ENCODE measurements at places on chromosomes 5 and 9.
A peak's percentile ranks its signal among the peaks of the same experiment; 100 is the strongest.

GRCh38 chr5:108093186-108093585, 288.7 kb downstream of the FBXL17 start:
- DNase-seq: no peak

- DNase-seq: no peak
Observed at GRCh38 chr5:1292139-1292538, 2.7 kb downstream of the TERT start.

GRCh38 chr9:123111427-123112014, 78.1 kb downstream of the GPR21 start:
- DNase-seq: no peak

- no peak for DNase-seq
Observed at GRCh38 chr5:56200971-56201666, 32.0 kb downstream of the ANKRD55 start.

- no peak for DNase-seq
Observed at GRCh38 chr5:123597018-123597417, 85.0 kb downstream of the CSNK1G3 start.

GRCh38 chr9:126697330-126697729, 83.6 kb downstream of the LMX1B start:
- no peak for DNase-seq

DNA sequence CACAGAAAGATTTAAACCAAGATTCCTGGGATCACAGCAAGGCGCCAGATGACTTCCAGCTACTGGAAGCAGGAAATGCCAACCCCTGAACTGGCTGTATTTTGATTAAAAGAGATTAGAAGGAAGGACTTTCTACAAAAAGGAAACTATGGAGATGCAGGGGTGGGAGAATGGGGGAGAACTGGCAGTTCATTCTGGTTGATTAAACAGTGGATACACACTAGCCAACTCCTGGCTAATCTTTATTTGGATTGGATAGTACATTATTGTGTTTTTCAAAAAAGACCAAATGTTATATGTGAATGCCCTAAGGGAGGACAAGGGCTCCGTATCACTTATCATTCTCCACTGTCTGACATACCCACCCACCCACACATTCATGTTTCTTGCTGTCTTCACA, 93.2 kb downstream of the CDO1 start:
- DNase-seq: no peak

DNA sequence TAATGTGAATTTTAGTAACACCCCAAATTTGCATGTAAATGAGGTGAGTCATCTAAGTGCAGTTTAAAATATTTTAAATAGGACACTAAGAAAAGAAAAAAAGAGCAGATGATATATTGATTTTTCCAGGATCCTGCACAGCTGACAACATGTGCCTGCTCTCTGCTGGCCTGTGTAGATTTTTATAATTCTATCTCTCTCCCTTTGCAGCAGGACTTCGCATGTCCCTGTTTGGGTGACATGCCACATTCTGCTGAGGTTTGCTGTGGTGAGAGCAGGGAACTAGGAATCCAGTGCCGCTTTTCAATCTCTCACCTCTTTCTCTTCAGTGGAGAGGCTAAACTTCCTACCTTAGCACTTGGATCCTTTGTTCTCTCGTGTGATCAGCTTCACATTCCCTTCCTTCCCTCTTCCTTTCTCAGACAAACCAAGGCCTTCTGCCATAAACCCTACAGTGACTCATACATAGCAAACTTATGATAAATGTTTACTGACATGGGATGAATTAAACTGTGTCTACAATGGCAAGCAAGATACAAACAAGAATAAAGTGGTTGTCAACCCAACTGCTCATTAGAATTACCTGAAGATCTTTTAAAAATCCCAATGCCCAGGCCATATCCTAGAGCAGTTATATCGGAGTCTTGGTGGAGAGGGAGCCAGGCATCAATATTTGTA, 198.8 kb upstream of the EFNA5 start:
- no peak for DNase-seq

DNA sequence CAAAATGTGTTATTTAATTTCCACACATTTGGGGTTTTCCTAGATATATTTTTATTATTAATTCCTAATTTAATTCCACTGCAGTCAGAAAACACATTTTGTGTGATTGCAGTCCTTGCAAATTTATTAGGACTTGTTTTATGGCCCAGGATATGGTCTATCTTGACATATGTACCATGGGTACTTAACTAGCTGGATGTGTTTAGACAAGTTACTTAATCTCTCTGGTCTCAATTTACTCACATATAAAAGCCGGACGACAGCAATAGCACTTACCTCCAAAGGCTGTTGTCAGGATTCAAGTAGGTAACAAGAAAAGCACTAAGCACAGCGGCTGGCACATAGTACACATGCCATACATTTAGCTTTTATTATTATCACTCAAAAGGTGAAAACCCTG, 118.2 kb upstream of the MSX2 start:
- no peak for DNase-seq

DNA sequence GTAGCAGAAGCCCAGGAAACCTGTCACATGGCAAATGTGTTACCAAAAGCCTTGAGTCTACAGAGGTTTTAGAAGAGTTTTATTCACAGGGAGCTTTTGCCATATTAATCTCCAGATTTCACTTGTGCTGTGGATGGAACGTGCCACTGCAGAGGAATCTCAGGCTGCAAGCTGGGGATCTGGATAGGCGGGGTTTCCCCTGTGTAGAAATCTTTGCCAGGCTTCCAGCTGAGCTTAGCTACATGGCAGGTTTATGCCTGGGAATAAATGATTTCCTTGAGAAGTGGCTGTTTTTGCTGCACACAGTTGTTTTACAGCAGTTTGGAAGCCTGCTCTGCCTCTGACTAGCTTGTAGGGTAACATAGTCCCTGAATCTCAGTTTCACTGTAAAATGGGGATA, 224.6 kb upstream of the PLPPR1 start:
- DNase-seq: no peak

DNA sequence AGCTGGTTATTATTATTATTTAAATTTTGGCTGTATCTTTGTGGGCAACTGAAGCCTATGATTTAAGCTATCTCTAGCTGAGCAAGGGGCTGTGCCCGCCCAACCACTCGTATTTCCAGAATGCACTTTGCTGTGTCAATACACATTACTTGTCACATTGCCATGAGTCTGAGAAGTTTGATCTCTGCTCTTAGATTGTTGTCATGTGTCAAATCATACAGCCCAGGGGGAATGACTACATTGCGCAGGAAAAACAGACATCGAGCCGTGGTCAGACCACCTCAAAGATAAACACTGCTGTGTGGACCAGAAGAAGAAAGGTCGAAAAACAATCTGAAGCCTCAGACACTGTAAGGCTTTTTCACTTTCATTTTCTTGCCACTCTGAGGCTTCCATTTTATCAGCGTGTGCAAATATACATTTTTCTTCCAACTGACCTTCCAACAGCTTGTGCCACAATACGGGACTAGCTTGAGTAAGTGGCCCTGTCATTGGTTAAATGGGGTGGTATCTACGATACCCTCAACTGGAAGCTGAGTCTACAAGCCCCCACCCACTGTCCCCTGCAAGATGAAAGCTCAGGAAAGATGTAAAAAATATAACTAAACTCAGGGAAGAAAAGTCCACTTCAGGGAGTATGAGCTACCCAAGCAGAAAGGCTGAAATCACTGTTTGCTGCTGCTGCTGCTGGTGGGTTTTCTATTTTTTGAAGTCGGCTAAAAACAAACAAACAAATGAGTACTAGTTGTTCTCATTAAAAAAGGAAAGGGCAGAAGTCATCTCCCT, 603.0 kb downstream of the BNC2 start:
- no peak for DNase-seq

DNA sequence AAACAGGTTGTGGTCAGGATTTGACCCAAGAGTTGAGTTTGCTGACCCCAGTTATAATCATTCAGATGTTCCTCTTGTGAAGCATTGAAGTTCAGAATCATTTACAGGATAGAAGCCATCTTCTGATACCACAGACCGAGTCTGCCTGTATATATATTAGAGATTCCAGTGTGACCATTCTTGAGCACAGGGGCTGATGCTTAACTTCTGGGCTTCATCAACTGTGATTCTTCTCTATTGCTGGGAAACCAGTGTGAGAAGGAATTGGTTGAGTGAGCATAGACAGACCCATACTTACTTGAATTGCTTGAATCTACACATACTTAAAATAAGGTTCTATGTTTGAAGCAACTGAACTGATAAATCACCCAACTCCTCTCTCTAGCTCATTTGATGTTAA, 27.9 kb upstream of the PCAT7 start:
- no peak for DNase-seq

GRCh38 chr9:85431339-85432102, 310.2 kb downstream of the AGTPBP1 start:
- DNase-seq: no peak

- peak; percentile 50 for DNase-seq
Observed at GRCh38 chr5:95808686-95809413, 13.7 kb downstream of the GLRX start.

DNA sequence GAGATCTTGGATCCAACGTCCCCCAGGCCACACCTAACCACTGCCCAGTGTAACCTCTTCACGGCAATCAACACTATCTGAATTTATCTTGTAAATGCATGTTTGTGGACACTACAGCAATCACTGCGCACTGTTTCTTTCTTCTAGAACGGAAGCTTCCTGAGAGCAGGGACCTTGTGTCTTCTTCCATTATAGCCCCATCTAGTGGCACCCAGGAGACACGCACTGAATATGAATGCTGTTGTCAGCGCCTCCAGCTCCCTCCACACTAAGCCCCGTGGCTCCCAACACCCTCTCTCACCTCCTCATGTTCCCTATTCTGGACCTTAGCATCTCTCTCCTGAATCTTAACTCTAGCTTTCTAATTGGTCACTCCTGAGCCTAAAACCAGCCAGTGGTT, 72.7 kb downstream of the SMIM23 start:
- DNase-seq: no peak

DNA sequence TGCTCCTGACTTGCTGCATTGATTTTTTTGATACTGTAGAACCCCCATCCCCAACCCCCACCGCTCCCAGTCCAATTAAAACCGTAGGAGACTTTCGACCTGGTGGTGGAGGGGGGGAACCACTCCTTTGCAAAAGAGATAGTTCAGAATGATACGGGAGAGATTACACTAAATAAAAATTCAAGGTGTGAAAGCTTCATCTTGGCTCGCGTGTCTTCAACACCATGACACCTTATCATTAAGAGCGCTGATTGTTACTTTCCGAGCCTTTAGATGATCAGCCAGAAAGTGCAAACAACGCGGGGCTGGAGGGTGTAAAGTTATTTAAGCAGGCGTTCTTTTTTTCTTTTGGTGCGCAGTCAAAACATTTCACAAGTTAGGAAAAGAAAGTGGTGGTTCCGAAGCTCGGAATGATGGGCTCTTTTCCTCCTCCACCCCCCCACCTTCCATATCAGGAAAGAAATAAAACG, 1.3 kb upstream of the ZNF462 start:
- DNase-seq: no peak

- no peak for DNase-seq
Observed at GRCh38 chr5:52668544-52669185, 119.1 kb upstream of the ITGA1 start.

GRCh38 chr9:121884057-121884541, 209.0 kb downstream of the TTLL11 start:
- no peak for DNase-seq

GRCh38 chr5:147617191-147617606, 107.3 kb upstream of the DPYSL3 start:
- DNase-seq: no peak

- no peak for DNase-seq
Observed at GRCh38 chr9:12908895-12909294, 134.1 kb downstream of the LURAP1L start.

DNA sequence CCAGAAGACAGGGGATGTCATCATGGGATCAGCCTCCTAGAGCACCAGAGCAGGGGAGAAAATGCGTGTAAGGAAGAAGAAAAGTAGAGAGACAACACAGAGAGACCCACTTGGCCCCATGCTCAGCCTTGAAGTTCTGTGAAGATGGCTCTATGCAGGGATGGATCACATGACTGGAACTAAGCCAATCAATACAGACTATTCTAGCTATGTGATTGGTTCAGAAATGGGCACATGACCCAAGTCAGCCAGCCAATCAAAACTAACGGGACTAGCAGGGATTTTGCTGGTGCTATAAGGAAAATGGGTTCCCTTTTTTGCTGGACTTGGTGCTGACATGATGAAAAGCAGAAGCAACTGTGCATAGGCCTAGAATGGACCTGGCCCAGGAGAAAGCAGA, 173.0 kb upstream of the TBC1D2 start:
- no peak for DNase-seq

DNA sequence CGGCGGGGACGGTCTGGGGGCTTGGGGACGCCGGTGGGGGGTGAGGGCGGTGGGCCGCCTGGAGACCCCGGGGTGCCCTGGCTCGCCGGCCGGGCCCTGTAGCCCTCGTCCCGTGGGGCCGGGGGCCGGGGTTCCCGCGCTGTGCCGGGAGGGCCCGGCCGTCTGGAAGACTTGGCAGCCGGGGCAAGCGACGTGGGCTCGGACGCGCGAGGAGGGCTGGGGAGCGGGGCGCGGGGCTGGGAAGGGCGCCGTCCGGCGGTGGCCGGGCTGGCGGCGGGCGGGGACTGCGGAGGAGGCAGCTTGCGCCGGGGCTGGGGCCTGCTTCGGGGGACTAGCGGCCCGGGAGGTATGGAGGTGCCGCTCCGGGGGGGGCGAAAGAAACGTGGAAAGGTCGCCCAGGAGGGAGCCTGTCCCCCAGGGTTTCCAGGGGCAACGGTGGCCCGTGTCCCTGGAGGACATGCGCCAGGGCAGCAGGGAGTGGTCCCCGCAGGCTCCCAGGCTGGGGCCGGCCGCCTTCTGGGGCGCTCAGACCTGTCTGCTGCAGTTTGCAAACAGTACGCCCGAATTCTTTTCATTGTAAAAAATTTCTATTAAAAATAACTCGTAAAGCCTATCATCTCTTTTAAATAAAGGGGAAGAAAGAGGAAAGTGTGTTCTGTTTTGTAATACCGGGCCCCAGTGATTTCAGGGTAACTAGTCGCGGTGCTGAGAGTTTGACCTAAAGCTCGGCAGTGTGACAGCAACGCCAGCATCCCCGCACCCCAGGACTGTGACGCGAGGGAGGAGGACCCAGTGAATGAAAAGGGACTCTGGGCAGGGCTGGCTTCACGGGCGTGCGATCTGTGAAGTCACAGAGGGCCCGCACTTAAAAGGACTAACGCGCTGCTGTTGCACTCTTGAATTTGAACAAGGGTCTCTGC, 752 bp upstream of the ANKH start:
- DNase-seq: no peak
